Left cardiac atrium (tissue), 4 donors: ENCODE measurements at places on chromosomes 7 and 10. TPM values are rescaled to one million over a fixed set of nuclear protein-coding genes. Genes with fewer than 3 reads are reported as not detected.
A peak's percentile ranks its signal among the peaks of the same experiment; 100 is the strongest.

WEE2 gene
- total RNA-seq: not detected

ARMC3 gene
- total RNA-seq: not detected

H2BK1 gene
- not detected for total RNA-seq

LRIT1 gene
- total RNA-seq: not detected

HOXA10 gene
- total RNA-seq: 0.21 TPM

RAB19 gene
- total RNA-seq: not detected

AKR1D1 gene
- total RNA-seq: not detected

DNA sequence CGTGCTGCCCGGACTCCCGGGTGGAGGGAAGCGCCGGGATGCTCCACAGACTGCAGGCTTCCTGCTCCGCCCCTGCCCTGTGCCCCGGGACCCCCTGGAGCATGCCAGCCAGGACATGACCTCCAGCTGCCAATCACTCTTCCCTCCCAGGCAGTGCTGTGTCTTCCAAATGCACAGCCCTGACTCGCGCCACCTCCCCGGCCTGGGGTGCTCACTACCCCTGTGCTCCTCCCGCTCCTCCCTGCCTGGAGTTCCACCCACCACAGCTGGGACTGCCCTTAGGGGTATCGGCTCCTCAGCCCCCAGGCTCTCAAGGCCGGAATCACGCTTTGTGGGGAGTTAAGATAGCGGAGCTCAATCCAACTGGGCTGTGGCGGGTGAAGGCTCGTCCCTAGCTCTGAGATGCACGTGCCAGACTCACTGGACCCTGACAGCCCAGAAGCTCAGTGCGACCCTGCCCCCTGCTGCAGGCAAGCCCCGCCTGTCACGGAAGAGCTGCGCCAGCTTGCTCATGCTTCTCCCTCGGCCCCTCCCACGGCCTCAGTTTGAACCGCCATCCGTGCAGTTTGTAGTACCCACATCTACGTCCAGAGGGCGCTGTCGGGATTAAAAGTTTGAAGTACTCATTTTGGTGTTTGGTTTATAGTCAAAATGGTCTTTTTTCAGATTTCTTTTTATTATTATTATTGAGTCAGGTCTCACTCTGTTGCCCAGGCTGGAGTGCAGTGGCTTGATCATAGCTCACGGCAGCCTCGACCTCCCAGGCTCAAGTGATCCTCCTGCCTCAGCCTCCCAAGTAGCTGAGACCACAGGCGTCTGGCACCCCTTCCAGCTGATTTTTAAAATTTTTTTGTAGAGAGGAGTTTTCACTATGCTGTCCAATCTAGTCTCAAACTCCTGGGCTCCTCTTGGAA lies 142.5 kb upstream of the TCERG1L start:
- peak; percentile 72 for DNase-seq

DNA sequence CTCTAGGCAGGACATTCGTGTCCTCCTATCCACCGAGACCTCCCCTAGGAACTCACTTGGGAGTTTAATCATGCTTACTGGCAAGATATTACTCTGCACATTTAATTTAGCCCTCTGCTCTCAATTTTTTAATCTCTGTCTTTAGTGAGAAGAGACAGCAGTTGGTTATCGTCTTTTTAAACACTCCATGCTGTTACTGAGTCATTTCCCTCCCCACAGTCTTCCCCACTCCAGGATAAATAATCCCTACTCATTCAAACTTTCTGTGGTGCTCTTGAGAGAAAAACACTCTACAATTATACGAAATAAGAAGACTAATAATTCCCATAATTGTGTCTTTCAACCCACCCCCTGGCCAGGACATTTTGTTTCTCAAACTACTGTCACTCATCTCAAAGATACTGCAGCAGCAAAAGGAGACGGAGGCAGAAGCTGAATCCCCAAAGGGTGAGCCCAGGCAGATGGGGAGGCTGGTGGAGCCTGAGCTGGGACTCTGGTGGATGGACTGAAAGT lies 84.2 kb downstream of the ANK3 start:
- no peak for DNase-seq

DNA sequence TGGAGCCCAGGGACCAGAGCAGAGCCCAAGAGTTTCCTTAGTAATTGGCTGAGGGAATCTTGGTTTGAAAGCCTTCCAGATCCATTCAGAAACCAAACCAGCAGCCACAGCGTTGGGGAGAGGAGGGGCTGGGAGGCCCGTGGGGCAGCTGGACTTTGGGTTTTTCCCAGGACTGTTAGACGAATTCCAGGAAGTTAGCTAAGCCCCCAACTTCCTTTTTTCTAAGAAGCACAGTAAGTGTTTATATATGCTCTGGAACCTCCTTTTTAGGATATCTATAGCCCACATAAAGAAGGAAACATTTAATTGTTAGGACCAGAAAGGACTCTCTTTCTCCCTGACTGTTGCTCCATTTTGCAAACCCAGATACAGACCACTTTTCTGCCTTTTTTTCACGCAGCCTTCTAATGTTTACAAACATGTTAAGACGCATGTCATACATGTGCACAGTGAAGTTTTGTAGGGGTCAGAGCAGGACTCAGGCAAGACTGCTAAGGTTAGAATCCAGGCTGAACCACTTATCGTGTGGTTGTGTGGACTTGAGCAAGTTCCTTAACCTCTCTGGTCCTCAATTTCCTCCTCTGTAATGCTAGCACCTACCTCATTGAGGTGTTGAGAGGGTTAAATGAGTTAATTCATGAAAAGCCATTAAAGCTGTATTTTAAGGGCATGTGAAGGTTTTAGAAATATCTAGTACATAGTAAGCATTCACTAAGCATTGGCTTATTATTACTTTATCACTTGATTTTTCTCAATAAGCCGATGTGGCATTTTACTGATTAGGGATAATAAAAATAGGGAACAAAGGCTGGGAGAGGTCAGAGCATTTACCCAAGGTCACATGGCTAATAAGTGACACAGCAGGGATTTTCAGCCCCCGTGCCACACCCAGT lies 42.4 kb downstream of the TBATA start:
- peak; percentile 53 for DNase-seq

GRCh38 chr10:1116051-1116450 lies 59.9 kb downstream of the WDR37 start:
- DNase-seq: no peak

DNA sequence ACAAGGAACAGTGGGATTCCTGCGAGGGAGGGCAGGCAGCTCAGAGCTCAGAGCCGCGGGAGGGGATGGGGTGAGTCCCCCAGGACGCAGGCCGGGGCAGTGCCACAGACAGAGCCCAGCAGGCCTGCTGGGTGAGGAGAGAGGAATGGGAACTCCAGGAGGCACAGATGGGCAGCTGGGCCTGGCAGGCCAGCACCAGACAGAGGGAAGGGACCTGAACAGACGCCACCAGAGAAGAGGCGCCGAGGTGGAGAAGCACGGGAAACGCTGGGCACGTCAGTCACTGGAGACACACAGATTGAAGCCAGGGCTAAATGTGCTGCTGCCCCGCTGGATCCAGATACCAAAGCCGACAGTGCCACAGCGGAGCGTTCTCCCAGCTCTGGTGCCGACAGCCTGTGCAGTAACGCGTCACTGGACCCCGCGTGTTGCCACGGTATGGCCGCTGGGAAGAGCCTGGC lies 225.8 kb downstream of the MAD1L1 start:
- peak; percentile 43 for DNase-seq

DNA sequence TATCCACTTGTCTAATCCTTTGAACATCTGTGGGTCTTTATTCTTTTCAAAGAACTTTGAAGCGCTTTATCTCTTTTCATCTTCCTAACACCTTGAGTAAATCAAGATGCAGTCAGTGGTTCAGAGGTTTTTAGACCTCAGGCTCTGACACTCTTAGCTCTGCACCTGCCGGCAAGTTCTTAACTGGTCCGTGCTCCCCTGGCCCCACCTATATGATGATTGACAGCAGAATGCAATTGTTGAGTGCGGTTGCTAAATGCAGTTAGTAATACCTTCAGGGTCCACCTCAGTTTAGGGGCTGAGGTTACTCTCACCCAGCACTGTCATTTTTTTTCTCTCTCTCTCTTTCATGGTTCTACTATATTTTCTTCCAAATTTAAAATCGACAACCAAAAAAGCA lies 854.2 kb upstream of the AUTS2 start:
- no peak for DNase-seq

DNA sequence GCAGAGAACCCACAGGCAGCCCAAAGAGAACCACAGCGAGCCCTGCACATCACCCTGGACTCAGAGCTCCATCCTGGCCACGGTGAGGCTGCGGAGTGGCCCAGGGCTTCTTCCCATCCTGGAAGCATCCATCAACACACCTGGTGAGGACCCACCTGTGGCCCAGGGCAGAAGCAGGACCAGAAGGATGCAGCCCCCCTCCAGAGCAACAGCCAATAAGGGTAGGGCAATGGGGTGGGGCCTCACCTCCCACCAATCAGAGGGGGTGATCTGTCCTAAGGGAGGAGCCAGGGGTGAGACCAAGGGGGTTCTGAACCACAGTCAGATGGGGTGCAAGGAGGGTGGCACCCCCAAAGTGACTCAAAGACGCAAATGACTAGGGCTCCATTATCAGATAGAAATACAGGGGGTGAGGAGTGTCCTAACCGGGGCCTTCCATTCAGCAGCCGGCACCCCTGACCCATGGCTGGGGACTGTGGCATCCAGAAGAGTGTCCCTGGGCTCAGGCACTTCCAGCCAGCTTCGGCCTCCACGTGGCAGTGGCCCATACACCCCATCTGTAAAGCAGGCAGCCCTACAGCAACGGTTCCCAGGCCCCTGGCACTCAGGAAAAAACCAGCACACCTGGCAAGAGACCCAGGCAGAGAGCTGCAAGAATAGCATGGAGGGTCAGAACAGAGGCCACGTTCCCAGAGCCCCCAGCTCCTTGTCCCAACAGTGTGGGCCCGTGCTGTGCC lies 36.9 kb downstream of the STK32C start:
- DNase-seq: no peak

- no peak for DNase-seq
Measured at GRCh38 chr7:7698930-7699329, 19.5 kb downstream of the RPA3 start.

- no peak for DNase-seq
Measured at GRCh38 chr7:37327288-37327687, 121.4 kb downstream of the ELMO1 start.

DNA sequence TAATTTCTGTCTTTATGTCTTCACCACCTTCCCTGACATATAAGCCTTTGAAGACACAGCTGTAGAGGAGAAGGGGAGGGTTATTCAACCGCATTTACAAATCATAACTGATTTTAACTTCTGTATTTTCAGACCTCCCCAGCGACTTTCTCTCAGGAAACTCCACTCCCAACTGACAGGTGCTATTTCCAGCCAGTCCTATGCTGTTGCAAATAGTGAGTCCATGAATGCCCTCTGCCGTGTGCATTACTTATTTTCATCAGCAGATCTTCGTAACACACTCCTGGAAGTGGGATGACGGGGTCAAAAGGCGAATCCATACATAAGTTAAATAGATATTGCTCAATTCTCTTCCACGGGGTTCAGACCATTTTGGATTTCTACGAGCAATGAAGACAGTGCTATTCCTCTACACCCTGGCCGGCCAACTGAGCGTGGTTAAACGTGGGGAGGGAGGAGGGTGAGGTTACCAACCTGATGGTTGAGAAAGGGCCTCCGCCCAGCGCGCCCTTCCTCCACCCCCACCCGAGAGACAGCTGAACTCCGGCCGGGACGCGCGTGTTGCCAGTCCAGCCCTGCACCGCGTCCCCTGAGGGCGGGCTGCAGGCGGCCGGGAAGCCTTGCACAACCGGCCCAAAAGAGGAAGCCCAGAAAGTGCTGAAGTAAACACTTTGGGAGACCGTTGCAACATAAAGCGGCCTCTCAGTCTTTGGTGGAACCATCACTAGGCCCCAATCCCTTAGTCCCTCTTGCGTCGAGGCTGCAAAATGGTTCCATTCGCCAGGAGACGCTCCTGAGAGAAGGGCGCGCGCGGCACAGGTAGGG lies at the start of gene APBB1IP:
TSS of gene APBB1IP (plus strand) at position 705 of the 825 bp plus-strand sequence. CDS start 53,986 bp downstream, outside the sequence.
- peak; percentile 82 for DNase-seq

GRCh38 chr7:20959281-20959680 lies 172.6 kb upstream of the SP8 start:
- DNase-seq: no peak

GRCh38 chr10:117761695-117762094 lies 219.1 kb downstream of the EMX2 start:
- DNase-seq: no peak

DNA sequence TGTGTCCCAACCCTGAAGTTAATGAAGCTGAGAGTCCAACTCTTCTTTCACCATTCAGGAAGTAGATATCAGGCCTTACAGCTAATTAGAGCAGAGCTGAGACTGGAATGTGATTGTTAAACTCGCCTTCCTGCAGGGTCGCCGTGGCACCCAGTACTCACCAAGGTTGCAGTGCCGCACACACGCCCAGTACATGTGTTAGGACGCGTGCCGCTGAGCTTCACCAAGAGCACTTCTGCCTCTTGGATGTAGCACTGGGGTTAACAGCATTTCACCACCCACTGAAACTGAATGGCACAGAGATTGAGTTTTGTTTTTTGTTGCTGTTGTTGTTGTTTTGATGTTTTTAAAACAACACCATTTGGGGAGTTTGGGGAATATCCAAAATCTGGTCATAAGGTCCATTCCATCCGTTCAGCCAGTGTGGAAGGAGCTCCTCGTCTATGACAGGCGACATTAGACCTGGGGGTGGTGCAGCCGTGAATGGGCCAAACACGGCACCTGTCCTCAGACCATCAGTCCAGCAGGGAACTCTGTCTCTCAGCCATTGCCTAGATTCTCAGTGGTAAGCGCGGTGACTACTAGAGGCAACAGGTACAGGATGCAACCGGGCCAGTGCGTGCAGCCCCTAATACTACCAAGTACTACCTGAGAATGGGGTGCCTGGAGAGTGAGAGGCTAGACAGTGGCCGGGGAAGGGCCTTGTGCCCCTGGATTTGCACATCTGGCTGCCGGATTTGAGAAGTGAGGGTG lies 21.9 kb downstream of the WIPI2 start:
- peak; percentile 13 for DNase-seq

DNA sequence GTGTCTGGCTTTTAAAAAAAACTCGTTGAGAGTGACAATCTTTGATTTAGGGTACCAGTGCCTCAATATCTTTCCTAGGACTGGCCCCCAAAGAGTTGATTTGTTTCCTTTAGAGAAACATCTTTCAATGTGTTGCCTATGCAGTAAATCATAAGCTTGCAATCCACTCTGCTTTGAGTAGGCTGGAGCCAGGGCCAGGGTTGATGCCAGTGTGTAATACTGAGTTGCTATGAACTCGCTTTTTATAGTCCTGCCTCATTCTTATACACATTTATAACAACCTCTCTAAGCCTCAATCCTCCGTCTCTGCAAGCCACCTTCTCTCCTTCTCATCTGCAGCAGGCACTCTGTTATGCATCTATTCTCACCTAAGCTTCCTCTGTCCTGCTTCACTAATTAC lies 674.9 kb upstream of the POM121L12 start:
- DNase-seq: no peak

- no peak for DNase-seq
Measured at GRCh38 chr7:19011212-19011611, 106.2 kb downstream of the TWIST1 start.
